CD4-positive, alpha-beta memory T cell (primary cell): ENCODE measurements at places on chromosomes 7 and 10. TPM values are rescaled to one million over a fixed set of nuclear protein-coding genes. Genes with fewer than 3 reads are reported as not detected.

NPTX2 gene
- not detected for total RNA-seq

PBLD gene
- 2.3 TPM for total RNA-seq

JCAD gene
- not detected for total RNA-seq

KCP gene
- total RNA-seq: 0.39 TPM

GIMAP6 gene
- 173 TPM for total RNA-seq

CDH23 gene
- total RNA-seq: 5.4 TPM

SLIT1 gene
- 0.28 TPM for total RNA-seq

GRM8 gene
- total RNA-seq: not detected

UFSP1 gene
- 11.0 TPM for total RNA-seq

TSPAN12 gene
- not detected for total RNA-seq

LRRC18 gene
- total RNA-seq: not detected

DNA sequence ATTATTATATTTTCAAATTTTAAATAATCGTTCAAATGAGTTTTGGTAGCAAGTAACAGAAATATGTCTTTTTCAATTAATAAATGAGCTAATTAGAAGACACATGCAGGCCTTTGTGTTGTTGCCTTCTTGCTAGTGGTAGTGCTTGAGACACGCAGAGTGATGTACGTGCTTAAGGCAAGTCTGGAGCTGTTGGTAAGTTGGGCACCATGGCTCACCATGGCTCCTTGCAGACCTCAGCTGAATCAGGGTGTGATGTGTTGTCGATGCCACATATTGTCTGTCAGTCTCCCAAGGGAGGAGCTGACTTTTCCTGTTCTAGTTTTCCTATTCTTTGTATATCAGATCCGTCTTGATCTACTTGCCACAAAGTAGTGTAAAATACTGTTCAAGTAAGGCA lies 8.3 kb downstream of the CDK14 start:
- H3K4me1 ChIP-seq: no peaks in the 10 kb centered on the region
- no peak overlapping the region for H3K4me3 ChIP-seq
- no peak overlapping the region for H3K27ac ChIP-seq
- H3K36me3 ChIP-seq: no peaks in the 10 kb centered on the region
- no peaks in the 10 kb centered on the region for H3K27me3 ChIP-seq

GRCh38 chr10:43739161-43739560 lies 90.5 kb upstream of the ZNF32 start:
- no peak for DNase-seq
- H3K36me3 ChIP-seq: no peaks in the 10 kb centered on the region
- H3K27ac ChIP-seq: no peak overlapping the region
- H3K27me3 ChIP-seq: no peaks in the 10 kb centered on the region

- no peaks in the 10 kb centered on the region for H3K4me1 ChIP-seq
- no peak overlapping the region for H3K27ac ChIP-seq
- DNase-seq: no peak
Observed at GRCh38 chr10:124574456-124575070, 112.9 kb downstream of the LHPP start.

DNA sequence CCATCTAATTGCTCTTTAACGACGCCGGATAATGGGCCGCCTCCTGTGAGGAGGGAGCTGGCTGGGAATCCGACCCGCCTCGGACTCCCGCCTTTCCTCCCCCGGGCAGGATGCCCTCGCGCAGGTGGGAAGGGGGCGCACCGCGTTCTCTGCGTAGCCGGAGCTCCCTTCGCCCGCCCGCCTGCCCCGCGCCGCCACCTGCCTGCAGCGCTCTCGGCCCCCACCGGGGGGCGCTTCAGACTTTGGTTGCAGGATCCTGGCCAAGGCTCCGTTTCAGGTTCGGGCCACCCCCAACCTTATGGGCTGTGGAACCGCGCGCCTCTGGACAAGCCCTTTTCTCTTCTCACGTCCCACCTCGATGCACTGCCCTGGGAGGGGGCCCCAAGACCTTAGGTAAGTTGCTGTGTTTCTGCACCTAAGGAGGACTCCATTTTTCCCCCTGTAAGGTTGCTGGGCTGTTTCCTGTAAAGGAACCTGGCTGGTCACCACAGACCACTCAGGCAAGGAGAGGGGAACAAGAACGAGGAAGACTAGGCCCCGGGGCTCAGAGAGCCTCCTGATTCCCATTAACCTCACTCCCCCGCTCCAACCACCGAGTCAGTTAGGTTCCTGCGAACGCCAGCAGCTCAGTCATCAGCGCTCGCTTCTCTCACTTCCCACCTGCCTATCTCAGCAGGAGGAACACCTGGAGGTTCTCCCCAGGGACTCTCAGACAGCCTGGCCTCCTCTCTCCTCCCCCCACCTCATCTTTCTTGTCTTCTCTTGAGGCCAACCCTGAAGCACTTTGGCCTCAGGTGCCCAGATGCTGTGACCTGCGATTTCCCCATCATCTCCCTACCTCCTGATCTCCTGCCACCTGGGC lies 11.3 kb upstream of the KAZALD1 start:
- no peaks in the 10 kb centered on the region for H3K36me3 ChIP-seq
- no peak overlapping the region for H3K4me3 ChIP-seq
- DNase-seq: peak; percentile 73
- no peak overlapping the region for H3K27ac ChIP-seq
- H3K27me3 ChIP-seq: peaks cover 33% of the 10 kb centered on the region
- H3K4me1 ChIP-seq: peaks cover 10% of the 10 kb centered on the region

DNA sequence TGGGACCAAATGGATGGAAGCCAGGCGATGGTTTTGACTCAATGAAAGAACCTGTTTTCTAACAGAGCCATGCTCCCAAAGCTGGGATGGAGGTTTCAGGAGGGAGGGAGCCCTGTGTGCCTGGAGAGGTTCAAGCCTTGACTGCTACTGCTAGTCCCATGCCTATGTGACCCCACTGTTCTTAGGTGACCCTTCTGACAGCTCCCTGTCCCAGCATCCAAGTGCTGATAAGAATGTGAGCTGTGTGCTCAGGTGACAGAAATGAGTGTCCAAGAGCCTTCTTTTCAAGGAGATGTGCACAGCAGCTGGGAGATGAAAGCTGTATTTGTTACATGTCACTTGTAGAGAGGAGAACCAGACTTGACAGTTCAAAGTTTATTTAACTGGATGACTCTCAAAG lies 595.4 kb downstream of the GALNT17 start:
- no peak for DNase-seq
- H3K4me3 ChIP-seq: no peak overlapping the region
- H3K27me3 ChIP-seq: no peaks in the 10 kb centered on the region
- no peaks in the 10 kb centered on the region for H3K4me1 ChIP-seq
- no peaks in the 10 kb centered on the region for H3K36me3 ChIP-seq

DNA sequence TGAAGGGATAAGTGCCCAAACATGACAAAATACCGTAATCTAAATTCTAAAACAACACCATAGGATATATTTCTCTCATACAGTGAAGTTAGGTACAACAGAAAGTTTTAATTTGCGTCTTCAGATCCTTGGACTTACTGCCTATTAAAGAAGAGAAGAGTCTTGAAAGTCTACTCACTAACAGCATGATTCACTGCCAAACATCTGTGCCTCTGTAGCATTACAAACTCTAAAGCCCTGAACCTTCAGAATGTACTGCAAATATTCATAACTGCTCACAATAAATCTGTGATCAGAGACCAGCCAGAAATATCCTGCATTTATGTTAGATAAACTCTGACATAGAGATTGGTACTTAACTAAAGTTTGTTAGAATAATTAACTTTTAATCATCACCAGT lies 365.3 kb downstream of the PARD3 start:
- no peaks in the 10 kb centered on the region for H3K27me3 ChIP-seq
- no peaks in the 10 kb centered on the region for H3K4me1 ChIP-seq
- H3K36me3 ChIP-seq: no peaks in the 10 kb centered on the region

GRCh38 chr7:55081068-55081467 lies 62.3 kb downstream of the EGFR start:
- H3K4me3 ChIP-seq: no peak overlapping the region
- no peaks in the 10 kb centered on the region for H3K36me3 ChIP-seq
- H3K27me3 ChIP-seq: no peaks in the 10 kb centered on the region
- DNase-seq: no peak
- H3K27ac ChIP-seq: no peak overlapping the region

- no peak for DNase-seq
- no peak overlapping the region for H3K4me3 ChIP-seq
- H3K27me3 ChIP-seq: no peaks in the 10 kb centered on the region
- no peak overlapping the region for H3K27ac ChIP-seq
Observed at GRCh38 chr7:146146831-146147486, 30.4 kb downstream of the CNTNAP2 start.

DNA sequence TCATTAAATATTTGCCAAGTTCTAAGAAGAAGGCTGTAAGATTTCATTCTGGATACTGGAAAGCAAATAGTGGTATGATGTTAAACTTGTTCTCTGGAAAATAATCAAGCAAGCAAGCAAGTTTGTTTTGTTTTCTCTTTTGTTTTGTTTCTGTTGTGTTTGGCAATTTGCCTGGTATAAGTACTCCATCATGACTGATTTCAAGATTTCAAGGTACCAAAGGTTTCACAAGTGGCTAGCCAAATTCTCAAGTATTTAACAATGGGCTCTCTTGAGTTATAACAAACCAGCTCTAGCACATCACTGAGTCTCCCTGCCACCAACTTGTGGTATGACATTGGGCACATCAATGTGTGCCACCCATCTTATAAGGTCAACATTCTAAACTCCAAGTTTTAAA lies 151.7 kb upstream of the IGFBP3 start:
- H3K4me3 ChIP-seq: no peak overlapping the region
- no peak overlapping the region for H3K27ac ChIP-seq
- no peaks in the 10 kb centered on the region for H3K27me3 ChIP-seq
- H3K4me1 ChIP-seq: no peaks in the 10 kb centered on the region
- DNase-seq: no peak

- no peaks in the 10 kb centered on the region for H3K27me3 ChIP-seq
- no peaks in the 10 kb centered on the region for H3K36me3 ChIP-seq
- no peak overlapping the region for H3K4me3 ChIP-seq
- no peak overlapping the region for H3K27ac ChIP-seq
- H3K4me1 ChIP-seq: peaks cover 98% of the 10 kb centered on the region
Observed at GRCh38 chr7:116216956-116217571, 6.7 kb downstream of the TES start.

GRCh38 chr7:105079348-105079747 lies 65.3 kb downstream of the KMT2E start:
- H3K27me3 ChIP-seq: no peaks in the 10 kb centered on the region
- no peak overlapping the region for H3K4me3 ChIP-seq
- H3K4me1 ChIP-seq: no peaks in the 10 kb centered on the region
- H3K27ac ChIP-seq: no peak overlapping the region
- peaks cover 74% of the 10 kb centered on the region for H3K36me3 ChIP-seq

GRCh38 chr7:99499371-99499720 lies 735 bp downstream of the ZNF394 start:
- H3K27me3 ChIP-seq: no peaks in the 10 kb centered on the region
- peak; percentile 49 for DNase-seq
- peaks cover 24% of the 10 kb centered on the region for H3K4me1 ChIP-seq
- H3K36me3 ChIP-seq: peaks cover 19% of the 10 kb centered on the region

DNA sequence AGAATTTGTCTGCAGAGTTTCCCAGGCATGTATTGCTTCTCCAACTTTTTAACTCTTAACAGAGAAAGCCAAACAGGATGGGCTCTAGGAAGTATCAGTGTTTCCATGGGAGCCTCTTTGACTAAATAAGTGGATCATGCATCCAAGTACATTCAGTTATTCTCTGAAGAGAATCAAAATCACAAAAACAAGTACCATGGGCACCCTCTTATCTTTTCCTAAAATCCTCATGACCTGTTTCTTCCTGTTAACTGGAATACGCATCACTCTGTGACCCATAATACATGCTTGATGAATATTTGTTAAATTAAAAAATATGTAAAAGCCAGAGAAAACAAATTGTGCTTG lies 186.9 kb upstream of the MGMT start:
- H3K4me3 ChIP-seq: no peak overlapping the region
- DNase-seq: no peak
- H3K36me3 ChIP-seq: no peaks in the 10 kb centered on the region
- H3K27me3 ChIP-seq: no peaks in the 10 kb centered on the region
- no peak overlapping the region for H3K27ac ChIP-seq

GRCh38 chr7:22356010-22356691 lies 803 bp downstream of the RAPGEF5 start:
- peaks cover 13% of the 10 kb centered on the region for H3K27me3 ChIP-seq
- no peak overlapping the region for H3K27ac ChIP-seq
- no peaks in the 10 kb centered on the region for H3K36me3 ChIP-seq
- H3K4me1 ChIP-seq: no peaks in the 10 kb centered on the region
- no peak for DNase-seq

- H3K27ac ChIP-seq: no peak overlapping the region
- H3K4me3 ChIP-seq: no peak overlapping the region
- H3K27me3 ChIP-seq: no peaks in the 10 kb centered on the region
- no peak for DNase-seq
Observed at GRCh38 chr10:76632767-76633051, 1004.9 kb downstream of the KCNMA1 start.

DNA sequence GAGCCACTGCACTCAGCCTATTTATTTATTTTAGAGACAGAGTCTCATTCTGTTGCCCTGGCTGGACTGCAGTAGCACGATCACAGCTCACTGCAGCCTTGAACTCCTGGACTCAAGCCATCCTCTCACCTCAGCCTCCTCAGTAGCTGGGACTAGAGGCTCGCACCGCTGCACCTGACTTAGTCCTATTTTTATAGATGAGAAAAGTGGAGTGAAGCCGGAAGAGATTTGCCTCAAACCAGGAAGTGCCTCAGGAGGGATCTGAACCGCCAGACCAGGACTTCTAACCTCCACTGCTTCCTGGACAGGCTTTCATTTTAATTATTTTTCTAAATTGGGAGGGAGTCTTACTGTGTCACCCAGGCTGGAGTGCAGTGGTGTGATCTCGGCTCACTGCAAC lies 17.5 kb upstream of the CLIP2 start:
- no peaks in the 10 kb centered on the region for H3K36me3 ChIP-seq
- no peak for DNase-seq
- H3K27me3 ChIP-seq: no peaks in the 10 kb centered on the region
- H3K4me3 ChIP-seq: no peak overlapping the region
- no peak overlapping the region for H3K27ac ChIP-seq

DNA sequence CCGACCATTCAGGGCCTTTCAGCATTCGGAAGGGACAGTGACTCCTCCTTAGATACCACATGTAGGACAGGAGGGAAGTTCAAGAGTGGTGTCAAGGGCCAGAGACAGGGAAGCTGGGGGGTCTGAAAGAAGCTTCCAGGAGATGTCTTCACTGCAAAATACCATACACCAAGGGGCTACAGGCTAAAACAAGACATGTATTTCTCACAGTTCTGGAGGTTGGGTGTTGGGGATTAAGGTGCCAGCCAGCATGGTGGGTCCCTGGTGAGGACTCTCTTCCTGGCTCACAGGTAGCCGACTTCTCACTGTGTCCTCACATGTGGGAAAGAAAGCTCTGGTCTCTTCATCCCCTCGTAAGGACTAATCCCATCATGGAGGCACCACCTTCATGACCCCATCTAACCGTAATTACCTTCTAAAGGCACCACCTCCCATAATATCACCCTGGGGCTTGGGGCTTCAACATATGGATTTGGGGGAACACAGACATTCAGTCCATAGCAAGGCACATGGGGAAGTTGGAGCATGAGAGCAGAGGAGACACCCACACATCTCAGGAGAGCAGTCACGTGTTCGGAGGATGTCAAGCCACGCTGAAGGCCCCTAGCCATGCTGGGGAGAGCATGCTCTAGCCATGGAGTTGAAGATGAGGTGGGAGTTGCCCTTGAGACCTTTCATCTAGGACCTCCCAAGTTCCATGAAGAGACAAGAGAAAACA lies 73.9 kb upstream of the GDF10 start:
- H3K36me3 ChIP-seq: no peaks in the 10 kb centered on the region
- no peak overlapping the region for H3K4me3 ChIP-seq
- no peak for DNase-seq
- H3K27ac ChIP-seq: no peak overlapping the region
